ENCODE measurements at places on chromosomes 4 and X.
A peak's percentile ranks its signal among the peaks of the same experiment; 100 is the strongest.

- DNase-seq: no peak
These were observed 1.6 kb upstream of the ASB5 start for GRCh38 chr4:176270669-176271068.

- DNase-seq: no peak
These were observed 15.0 kb upstream of the STK32B start for GRCh38 chr4:5036239-5036638.

- DNase-seq: no peak
These were observed 973.1 kb upstream of the GRID2 start for GRCh38 chr4:91330555-91331137.

DNA sequence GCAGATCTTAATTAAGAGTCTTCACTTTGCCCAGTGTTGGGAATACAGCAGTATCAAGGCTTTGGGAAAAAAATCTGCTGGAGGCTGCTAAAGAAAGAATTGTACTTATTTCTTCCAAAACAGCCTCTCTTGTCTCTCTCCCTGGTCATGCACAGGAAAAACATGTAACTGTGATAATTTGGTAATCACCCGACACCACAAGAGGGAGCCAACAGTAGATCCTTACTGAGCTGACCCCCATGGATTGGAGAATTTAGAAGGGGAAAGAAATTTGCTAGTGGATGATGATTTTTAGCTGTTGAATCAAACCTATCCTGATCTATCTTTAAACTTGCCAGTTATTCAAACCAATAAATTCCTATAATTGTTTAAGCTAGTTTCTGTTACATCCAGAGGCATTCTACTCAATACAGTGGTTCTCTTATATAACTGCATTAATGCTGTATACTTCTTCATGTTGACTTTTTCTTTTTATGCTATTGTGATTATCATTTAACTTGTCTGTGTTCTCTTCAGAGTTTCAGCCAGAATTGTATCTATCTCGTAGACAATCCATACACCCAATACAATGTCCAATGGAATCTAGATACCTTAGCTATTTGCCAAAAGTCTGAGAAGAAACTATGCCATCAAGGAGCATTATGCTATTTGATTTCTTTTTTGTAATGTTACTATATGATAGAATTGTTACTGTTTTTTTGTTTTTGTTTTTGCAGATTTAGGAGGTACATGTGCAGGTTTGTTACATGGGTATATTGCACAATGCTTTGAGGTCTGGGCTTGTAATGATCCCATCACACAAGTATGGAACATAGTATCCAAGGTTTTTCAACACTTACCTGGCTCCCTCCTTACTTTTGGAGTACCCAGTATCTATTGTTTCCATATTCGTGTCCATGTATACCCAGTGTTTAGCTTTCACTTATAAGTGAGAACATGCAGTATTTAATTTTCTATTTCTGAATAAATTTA is 31.3 kb upstream of the ARHGEF38 start:
- DNase-seq: peak; percentile 70

Data from body of pancreas (tissue), 4 donors.